AML-193 (cell line): ENCODE measurements at places on chromosomes 7 and 10.

DNA sequence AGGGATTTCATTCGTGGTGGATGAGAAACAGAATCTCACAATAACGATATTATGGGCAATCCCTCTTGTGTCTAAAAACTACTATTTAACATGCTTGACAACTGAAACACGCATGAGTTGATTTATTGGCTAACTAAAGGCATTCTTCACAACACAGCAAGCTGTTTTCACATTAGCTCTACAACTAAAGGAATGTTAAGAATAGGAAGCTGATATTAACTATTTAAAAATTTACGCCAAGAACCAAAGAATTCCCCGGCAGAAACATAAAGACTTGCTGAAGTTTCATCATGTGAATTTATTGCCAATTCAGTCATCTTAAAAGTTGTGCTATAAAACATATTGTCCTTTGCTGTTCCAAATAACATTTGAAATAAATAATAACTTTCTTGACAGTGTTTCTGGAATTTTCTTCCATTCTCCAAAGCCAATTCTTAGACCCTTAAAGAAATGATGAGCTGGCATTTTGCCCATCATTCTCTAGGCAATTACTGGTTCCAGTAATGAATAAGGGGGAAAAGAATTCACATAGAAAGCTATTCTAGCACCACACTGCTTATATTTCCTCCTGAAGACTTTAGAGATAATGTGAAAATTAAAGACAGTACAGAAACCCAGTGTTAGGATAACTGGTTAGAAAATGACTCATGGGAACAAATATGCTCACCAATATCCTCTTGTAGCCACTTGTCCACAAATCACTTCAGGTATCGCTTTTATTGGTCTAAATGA lies 233.1 kb downstream of the PARD3 start:
- no peak for DNase-seq

DNA sequence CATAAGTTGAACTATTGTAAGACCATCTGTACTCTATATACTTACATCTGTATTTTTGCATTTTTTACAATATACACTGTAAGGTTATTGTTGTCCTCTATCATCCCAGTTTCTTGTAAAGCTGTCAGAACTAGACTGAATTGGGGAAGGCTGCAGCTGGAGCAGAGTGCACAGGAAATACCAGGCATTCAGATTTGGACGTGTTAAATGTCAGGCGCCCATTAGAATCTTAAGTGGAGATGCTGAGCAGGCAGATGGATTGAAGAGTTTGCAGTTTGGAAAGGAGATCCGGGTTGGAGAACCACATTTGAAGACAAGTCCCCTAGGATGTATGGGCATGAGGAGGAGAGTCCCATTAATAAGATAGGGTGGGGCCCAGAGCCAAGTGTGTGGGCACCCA lies 40.4 kb downstream of the MTURN start:
- no peak for DNase-seq

DNA sequence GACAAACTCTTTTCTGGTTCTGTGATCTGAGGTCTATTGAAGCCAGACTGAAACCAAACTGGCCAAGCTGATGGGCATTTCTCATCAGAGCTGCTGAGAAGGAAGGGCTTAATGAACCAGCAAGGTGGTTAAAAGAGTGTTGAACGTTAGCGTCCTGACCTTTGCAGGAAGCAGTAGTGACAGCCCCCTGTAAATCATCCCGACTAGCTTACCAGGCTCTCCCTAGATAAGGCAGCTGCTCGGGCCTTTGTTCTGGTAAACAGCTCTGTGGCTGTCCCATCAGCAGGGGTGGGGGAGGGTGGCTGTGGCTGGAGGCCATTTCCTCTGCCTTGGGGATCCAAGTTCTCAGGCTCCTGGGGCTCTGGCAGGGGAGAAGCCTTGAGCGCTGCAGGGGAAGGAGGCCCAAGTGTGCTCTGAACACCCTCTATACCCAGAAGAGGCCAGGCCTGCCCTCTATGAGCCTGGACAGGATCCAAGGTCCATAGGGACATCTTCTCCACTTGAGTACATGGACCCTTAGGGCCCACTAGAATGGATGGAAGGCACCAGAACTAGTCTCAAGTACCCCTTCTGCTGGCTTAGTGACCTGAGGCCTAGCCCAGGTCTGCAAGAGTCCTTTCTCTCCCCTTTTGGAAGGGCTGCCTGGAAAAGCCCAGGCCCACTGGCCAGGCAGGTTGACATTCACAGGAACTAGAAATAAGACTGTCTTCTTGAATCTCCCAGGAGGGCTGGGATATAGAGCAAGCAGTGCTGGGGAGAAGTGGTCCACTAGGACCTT lies 134.6 kb downstream of the ARHGAP22 start:
- DNase-seq: no peak

- DNase-seq: no peak
These were observed 52.7 kb downstream of the CARD11 start for GRCh38 chr7:2990949-2991470.

GRCh38 chr10:128629111-128630096 lies 503.2 kb upstream of the MKI67 start:
- no peak for DNase-seq

DNA sequence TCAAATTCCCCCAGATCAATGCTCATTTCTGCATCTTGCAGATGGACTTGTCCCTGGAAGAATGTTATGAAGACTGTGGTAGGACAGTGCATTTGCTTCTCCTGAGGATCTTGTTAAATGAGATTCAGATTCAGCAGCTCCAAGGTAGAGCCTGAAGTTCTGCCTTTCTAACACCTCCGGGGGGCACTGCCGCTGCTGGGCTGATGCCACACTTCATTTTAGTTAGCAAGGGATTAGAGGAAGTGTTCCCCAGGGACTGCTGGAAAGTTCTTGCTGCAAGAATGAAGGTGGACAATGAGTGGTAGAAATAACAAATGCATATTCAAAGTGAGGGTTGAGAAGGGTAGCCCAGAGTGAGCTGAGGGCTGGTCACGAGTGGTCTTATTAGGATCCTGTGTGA lies 434.3 kb upstream of the AKR1E2 start:
- DNase-seq: no peak

DNA sequence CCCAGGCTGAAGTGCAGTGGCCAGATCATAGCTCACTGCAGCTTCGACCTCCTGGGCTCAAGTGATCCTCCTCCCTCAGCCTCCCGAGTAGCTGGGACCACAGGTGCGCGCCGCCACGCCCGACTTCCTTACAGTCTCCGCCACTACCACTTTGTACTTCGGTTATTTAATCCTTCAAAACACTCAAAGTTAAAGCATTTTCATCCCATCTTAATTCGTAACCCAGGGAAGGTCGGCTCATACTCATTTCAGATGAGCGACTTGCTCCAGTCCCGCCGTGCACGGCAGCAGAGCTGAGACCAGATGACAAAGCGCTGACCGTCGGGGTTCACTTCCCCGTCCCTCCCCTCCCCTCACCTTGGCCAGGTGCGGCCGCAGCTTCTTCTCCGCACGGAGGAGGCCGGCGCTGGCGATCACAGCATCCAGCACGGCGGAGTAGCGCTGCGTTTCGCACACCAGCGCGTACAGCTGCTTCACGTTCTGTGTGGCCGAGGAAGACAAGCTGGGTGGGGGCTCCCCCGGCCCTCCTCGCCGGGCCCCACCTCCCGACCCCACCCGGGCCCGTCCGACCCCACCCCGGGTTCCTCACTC lies 457 bp downstream of the NSUN5 start:
- DNase-seq: no peak

DNA sequence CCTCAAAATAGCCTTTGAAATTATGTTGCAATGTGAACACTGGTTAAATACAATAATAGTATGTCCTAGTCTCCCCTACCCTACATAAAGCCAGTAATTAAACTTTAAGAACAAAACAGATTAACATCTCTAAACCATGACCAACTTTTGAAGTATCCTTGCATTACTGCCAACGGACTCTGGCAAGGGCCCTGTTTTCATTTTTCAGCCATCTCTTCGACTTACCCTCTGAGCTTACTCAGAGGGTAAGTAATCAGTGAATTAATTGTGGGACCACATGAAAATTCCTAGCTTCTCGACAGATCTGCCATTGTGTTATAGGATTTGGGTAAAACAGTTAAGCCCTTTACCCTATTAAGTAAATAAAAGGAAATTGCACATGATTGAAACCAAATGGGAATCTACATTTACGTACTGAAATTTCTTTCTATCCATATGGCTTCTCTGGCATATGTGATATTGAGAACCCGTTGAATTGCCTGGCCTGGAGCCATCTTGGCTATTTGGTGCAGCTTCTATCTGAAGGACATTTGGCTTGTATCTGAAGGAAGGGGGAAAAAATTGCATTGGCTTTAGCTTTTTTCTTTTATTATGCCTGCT lies 39.6 kb downstream of the DYNC1I1 start:
- no peak for DNase-seq

DNA sequence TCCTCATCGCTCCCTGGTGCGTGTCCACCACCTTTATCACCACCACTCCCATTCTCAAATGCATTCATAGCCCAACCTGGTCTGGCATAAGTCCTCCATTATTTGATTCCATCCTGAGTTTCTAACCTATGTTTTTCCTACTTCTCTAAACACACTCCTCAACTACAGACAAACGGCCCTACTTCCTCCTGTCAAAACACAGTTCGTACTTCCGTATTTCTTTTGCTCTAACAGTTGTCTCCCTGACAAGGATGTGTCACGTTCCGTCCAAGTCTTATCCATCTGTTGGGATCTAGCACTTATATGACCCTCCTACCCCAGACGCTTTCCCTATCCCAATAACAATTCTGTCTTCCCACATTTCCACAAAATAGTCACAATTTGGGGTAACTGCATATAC lies 46.8 kb downstream of the DOCK4 start:
- DNase-seq: peak; percentile 85

- no peak for DNase-seq
These were observed 89.5 kb downstream of the ANK3 start for GRCh38 chr10:60299961-60300883.

- DNase-seq: no peak
These were observed 42.8 kb upstream of the RABGEF1 start for GRCh38 chr7:66697449-66698438.

GRCh38 chr7:103381280-103382031 lies 34.0 kb downstream of the PSMC2 start:
- DNase-seq: no peak

DNA sequence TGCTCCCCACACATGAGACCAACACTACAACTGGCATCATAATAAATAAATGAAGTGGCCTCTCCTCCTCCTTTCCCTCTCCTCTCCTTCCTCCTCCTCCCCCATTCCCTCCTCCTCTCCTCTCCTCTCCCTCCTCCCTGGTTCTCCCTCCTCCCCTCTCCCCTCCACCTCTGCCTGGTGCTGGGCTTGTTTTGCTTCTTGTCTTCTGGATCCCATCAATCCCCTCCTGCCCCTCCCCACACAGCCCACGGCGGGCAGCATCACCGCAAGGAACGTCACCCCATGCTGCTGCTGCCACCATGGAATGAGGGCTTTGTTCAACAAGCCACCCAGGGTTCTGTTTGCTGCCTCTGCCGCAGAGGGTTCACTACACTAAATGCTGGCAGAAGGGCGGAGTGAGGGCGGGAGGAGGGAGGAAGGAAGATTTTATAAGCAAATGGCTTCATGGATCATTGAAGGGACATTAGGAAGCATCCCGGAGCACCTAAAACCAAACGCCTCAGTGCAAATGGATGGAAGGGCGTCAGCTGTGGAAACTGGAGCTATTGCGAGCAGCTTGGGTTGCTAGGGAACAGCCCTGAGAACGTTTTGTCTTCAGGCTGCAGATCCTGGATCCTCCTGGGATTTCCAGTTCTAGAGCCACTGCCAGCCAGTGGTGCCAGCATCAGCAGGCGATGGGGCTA lies 379.7 kb upstream of the ZMIZ1 start:
- no peak for DNase-seq

- DNase-seq: no peak
These were observed 81.8 kb downstream of the TNS3 start for GRCh38 chr7:47500103-47500563.

- DNase-seq: no peak
These were observed 66.5 kb downstream of the WDR11 start for GRCh38 chr10:120917521-120918250.

DNA sequence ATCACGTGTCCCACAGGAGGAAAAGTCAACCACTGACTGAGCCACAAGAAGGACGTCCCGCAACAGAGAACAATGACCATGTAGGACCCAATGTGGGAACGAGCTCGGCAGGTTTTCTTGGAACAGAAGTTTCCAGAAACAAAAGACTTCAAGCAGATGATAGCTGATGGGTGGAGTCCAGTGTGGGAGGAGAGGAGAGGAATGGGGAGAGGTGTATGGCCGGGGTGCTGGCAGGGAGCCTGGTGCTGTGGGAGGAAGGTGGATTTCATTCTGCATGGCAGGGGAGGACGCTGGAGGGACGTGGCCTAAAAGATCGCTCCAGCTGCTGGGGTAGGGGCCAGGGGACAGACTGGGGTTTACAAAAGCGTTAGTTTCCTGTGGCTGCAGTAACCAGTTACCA lies 48.5 kb upstream of the LMTK2 start:
- DNase-seq: no peak

DNA sequence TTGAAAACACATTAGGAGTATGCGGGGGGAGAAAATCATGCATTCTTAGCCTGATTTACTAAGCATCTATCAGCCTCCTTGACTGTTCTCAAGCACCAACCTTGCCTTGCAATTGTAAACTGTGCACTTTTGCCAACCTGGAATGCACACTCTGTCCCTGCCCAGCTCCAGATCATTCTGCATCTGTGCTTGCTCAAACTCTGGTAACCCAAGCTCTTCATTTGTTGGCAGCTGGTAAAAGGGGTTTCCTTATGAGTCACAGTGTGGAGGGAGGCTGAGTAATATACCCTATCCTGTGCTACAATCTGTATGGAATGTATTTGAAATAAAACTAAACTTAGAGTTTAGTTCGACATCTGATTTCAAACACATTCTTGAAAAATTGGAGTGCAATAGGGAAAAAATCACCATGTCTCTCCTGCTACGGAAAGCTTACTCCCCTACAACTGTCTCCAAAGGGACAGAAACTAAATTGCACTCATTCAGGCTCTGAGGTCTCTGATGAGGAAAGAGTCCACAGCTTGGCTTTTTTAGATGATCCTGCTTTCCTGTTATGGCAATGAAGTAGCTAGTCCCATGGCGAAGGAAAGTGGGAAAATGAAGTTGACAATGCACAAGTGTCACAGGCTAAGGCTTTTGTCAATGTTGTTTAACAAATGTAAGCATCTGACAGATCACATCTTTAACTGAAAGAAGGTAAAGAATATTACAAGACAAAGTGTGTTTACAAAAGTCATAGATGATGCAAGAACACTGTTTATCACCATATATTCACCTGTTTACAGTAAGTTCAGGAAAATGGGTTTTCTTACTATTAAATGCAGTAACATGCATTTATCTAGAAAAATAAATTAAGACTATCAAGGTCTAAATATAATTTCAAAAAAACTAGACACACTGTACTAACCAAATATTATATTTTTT lies 61.9 kb downstream of the TES start:
- DNase-seq: no peak

GRCh38 chr7:2022021-2022409 lies 210.7 kb downstream of the MAD1L1 start:
- no peak for DNase-seq

GRCh38 chr10:116961406-116962251 lies 43.4 kb downstream of the SHTN1 start:
- DNase-seq: no peak

GRCh38 chr7:26813432-26813831 lies 51.0 kb downstream of the SKAP2 start:
- no peak for DNase-seq
